ENCODE measurements at places on chromosomes 2 and 18. TPM values are rescaled to one million over a fixed set of nuclear protein-coding genes. Genes with fewer than 3 reads are reported as not detected.

CARF gene
- total RNA-seq, result 25.7 TPM

IL18RAP gene
- 0.51 TPM for total RNA-seq

C2orf74 gene
- total RNA-seq, result 9.0 TPM

FSHR gene
- not detected for total RNA-seq

GRCh38 chr2:241074901-241075540 is 27.1 kb downstream of the MTERF4 start:
- DNase-seq, result no peak

DNA sequence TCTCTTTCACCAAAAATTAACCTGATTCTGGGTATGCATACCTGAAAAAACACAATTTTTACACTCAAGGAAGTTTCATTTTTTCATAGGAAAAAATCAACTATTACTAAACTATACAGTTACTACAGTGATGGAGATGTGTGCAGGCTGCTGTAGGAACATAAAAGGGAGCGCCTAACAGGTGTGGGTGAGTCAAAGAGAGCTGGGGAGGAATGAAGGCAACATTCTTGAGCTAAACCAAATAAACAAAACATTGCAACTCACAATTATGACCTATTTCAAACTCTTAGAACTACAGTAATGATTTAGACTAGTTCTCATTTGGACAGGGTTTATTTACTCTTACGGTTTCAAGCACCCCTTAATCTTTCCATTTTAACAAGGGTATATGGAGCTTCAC is 13.4 kb upstream of the CLASP1 start:
- DNase-seq, result no peak

DSEL gene
- total RNA-seq, result 55.2 TPM

DNA sequence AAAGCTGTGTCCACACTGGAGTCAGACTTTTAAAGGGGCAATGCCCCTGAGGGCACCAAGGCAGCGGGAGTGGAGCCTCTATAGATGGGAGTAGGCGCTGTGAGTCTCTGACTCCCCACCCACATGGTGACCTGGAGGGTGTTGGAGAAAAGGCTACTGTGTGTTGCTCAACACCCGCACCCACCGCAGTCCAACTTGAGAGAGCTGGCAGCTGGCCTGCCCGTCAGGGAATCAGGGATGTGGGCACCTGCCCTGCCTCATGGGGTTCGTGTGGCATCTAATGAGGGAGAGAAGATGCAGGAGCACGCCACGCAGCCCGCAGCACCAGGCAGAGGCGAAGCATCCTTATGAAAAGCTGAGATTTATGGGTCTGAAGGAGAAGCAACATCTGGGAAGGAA is 84.2 kb downstream of the KLHL29 start:
- DNase-seq, result no peak

CNGA3 gene
- not detected for total RNA-seq

DNA sequence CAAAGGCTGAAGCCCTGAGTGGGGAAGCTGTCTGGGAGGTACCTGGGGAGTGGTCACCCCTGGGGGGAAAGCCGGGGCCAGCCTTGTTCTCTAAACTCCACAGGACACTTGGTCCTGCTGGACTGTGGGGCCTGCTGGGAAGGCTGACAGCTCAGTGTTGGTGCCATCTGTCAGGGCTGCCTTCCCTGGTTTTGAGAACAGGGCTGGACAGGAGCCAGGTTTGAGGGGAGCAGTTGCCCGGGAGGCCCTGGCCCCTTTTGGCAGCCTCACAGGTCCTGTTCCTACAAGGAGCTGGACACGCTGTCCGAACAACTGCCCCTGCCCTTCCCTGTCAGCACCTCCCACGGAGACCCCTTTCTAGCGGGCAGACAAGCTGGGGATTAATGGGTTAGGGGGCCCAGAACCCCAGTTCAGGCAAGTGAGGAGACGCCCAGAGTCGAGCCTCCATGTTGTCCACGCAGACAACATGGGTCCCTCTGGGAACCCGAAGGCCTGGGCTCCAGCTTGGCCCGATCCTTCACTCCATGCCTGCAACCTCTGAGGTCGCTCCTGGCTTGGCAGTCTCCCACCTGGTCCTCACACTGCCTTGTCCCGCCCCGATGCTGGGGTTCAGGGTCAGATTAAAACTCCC is 40.8 kb downstream of the ATOH8 start:
- no peak for DNase-seq

- DNase-seq, result no peak
Measured at GRCh38 chr2:233815861-233816260, 37.7 kb downstream of the MROH2A start.

GRCh38 chr2:152260939-152261338 is 74.0 kb upstream of the FMNL2 start:
- no peak for DNase-seq

DNA sequence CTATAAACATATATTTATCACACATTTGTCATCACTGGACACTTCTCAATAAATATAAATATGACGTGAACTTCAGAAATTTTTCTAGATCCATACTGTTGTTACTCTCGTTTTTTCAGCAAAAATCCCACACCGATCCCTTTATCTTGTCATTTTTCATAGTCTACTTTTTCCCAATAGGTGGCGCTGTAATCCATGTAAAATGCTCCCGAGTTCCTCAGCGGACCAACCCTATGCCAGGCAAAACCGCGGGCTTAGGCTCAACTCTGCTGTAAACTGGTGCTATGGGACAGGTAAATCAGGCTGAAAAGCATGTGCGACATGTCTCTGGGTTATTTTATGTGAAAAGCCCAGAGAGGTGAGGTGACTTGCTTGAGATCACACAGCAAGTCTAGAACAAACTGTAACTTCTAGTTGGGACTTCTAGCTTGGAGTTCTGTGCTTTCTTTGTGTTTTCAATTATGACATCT is 104.0 kb downstream of the COBLL1 start:
- DNase-seq, result peak; percentile 33

CCDC74A gene
- 11.2 TPM for total RNA-seq

GALNT5 gene
- total RNA-seq, result not detected

LINC00305 gene
- not detected for total RNA-seq

- DNase-seq, result no peak
Measured at GRCh38 chr18:75937306-75937705, 509.8 kb upstream of the SMIM21 start.

ZNF514 gene
- 30.4 TPM for total RNA-seq

GRCh38 chr2:127545796-127546195 is 10.3 kb downstream of the MYO7B start:
- DNase-seq, result no peak

NIFK gene
- 61.2 TPM for total RNA-seq

DNA sequence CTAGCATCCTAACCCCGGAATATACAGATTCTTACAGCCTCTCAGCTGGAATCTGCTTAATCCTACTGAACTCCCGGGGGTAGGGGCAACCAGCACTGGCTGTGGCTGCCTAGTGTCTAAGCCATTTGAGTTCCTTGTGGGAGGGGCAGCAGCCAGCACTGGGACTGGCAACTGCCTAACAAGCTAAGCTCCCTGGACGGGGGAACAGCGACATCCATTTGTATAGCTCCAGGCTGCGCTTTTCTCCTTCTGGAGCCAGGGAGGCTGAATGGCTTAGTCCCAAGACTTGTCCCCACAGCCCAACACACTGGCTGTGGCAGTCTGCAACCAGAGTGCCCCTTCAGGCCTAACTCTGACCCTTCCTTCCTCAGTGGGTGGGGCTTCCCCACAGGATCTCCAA is 787.2 kb downstream of the METTL4 start:
- DNase-seq, result no peak

IMP4 gene
- 51.8 TPM for total RNA-seq

DNA sequence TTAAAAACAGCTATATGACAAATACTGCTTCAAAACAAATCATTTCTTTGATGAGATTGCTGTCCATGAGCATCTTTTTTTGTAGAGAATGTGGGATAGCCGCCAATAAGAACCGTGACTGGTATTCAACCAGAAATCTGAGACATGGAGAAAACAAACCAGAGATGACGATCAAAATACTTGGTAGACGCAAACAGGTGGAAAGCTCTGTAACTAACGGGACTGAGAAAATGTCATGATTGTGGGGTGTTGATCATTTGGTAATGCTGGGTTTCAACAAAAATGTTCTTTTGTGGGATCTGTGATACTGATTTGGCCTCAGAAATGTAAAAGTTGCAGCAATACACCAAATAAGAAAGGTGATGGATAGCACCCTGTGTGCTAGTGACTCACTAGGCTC is 364.8 kb downstream of the NYAP2 start:
- DNase-seq, result no peak

DNA sequence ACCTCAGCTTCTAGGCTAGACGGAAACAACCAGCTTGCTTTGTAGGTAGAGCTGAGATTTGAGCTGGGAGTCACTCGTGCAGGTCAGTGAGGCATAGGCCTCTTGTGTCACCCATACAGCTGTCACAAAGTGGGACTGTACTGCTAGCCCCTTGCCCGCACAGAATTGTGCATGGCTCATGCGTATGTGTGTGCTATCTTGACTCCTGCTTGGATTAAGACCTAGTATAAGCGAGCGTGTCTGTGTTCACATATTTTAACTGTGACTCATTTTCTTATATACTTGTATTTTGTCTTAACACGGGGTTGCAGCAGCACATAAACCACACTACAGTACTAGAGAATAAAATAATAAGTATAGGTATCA is 20.1 kb downstream of the CEP68 start:
- DNase-seq, result no peak

- no peak for DNase-seq
Measured at GRCh38 chr2:187078297-187078696, 229.3 kb upstream of the ZSWIM2 start.

DNA sequence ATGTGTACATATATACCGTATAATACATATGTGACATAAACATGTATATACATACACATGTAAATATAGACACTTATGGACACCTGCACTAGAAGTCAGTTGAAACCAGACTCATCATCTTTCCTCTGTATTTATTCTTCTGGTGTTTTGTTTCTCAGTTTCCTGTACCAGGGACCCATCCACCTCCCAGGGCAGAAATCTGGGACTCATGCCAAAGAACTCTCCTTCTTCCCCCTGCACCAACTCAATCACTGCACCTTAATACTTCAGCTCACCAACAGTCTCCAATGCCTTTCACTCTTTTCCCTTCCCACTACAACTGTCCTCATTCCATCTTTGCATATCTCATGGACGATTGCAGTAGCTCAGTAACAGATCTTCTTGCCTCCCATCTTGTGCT is 428.0 kb downstream of the FBXO15 start:
- DNase-seq, result no peak

DNA sequence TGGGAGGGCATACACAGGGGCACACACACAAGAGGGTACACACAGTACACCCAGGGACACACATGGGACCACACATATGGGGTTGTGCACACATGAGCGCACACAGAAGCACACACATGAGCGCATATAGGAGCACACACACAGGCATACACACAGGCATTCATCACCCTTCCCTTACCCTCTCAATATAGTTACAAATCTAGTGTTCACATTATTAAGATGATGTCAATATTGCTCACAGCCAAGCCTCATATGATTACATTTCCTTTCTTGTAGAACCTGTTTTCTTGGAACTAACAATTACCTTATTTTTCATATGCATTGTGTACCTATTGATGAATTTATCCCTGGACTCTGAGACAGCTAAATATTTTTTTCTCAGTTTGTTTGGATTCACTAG is 156.7 kb downstream of the FHOD3 start:
- no peak for DNase-seq

DNA sequence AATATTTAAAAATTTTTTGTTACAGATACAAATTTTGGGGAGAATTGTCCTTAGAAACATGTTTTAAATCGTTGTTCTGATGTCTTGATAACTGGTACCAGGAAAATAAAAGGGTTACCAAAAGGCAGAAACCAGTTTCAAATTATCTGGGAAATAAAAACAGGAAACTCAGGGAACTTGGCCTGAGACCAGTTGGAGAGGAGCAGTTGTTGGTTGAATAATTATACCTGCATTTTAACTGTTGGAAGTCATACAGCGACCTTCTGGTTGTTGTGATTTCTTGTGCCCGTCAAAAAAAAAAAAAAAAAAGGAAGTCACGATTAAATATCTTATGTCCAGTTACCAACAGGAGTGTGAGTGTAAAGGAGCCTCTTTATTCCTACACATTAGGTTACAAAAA is 51.8 kb downstream of the CRIM1 start:
- DNase-seq, result no peak

DNA sequence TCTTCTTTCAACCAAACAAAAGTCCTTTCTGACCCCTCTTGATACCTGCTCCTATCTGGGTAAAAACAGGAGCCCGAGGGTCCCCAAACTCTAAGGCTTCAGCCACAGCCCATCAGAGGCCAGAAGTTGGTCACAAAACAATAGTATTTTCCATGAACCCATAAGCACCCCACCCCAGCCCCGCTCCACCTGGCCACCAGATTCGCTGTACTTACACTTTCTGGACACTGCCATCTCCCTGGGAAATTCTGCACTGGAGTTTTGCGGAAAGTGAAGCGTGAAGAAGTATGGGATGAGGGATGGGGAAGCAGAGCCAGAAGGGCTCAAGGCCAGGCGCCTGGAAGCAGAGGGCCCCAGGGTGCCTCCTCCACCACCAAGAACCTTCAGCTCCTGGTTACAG is 5.2 kb upstream of the RUFY4 start:
- DNase-seq, result no peak

PPIL3 gene
- total RNA-seq, result 14.9 TPM

DNA sequence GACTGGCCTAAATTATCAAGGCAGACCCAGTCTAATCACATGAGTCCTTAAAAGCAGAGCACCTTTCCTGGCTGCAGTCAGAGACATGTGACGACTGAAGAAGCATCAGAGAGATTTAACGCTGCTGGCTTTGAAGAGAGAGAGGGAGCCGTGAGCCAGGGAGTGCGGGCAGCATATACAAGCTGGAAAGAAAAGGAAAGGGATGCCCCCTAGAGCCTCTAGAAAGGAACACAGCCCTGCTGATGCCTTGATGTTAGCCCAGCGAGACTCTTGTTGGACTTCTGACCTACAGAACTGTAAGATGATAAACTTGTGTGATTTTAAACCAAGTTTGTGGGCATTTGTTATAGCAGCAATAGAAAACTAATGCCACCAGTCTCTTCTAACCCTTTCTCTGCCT is 58.1 kb downstream of the HEATR5B start:
- DNase-seq, result no peak

- DNase-seq, result no peak
Measured at GRCh38 chr2:197498235-197498936, 1.3 kb downstream of the HSPD1 start.

CD302 gene
- 103 TPM for total RNA-seq

GRCh38 chr18:31469629-31470028 is 22.1 kb downstream of the DSG3 start:
- no peak for DNase-seq

GPR35 gene
- total RNA-seq, result 1.7 TPM

ABCG8 gene
- not detected for total RNA-seq

ALLC gene
- not detected for total RNA-seq

CHRND gene
- total RNA-seq, result not detected

Data from uterus (tissue), 4 donors.